ENCODE measurements at places on chromosomes 1 and 21.

- DNase-seq, result peak; percentile 16
These were observed 84.7 kb upstream of the LYPLAL1 start for GRCh38 chr1:219088778-219089557.

DNA sequence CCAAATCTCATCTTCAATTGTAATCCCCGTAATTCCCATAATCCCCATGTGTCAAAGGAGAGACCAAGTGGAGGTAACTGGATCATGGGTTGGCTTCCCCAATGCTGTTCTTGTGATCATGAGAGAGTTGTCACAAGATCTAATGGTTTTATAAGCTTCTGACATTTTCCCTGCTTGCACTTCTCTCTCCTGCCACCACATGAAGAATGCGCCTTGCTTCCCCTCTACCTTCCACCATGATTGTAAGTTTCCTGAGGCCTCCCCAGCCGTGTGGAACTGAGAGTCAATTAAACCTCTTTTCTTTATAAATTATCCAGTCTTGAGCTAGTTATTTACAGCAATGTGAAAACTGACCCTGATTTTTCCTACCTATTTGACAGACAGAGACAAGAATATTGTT, 162.5 kb upstream of the SYT6 start:
- DNase-seq, result no peak

DNA sequence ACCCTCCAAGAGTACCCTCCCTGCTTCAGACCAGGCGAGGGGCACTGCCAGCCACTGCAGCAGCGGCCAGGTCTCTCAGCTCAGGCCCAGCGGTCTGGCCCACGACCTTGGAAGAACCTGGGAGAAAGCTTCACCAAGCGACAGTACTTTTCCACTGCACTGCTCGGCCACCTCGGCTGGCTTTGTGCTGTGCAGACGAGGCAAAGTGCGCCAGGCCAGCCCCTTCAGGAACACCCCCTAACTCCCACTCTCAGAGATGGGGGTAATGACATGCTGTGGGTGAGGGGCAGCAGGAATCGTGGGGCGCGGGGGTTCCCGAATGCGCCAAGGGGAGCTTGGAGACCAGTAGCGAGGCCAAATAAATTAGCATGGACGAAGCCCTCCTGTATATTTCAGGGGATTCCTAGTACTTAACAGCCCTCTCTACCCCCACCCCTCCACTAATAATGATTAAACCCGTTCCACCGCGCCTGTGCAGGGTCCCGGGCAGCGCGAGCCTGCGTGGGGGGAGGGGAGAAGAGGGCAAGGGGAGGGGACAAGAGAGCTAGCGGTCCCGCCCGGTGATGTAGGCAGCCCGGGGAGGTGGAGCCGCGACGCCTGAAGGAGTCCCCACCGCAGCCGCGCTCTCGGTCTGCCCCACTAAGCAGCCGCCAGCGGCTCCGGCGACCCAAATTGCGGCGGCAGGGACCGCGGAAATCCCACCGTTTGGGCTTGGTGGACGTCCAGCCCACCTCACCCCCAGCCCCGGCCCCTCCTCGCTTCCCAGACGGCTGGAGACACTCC, at the start of gene FAM43B:
FAM43B (plus strand) TSS at position 629 of the 783 bp plus-strand sequence. CDS start 401 bp downstream, outside the sequence.
- DNase-seq, result peak; percentile 52

DNA sequence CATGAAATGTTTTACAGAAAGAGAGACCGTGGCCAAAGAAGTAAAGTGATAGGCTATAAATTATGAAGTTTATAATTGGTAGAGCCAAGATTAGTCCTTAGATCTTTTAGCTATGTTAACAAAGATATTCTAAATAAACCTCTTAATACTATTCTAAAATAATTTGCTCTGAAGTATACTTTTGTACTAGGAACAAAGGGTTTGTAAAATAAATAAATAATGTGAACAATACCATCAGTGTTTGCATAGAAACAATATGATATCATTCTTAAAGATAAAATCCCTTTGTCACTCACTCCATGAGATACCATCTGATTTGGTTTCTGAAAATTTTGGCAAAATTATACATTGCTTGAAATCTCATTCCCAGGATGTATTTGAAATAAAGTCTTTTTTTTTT, 107.6 kb upstream of the UBE2U start:
- DNase-seq, result no peak

GRCh38 chr21:28283641-28284490, 708.8 kb downstream of the LTN1 start:
- DNase-seq, result no peak

DNA sequence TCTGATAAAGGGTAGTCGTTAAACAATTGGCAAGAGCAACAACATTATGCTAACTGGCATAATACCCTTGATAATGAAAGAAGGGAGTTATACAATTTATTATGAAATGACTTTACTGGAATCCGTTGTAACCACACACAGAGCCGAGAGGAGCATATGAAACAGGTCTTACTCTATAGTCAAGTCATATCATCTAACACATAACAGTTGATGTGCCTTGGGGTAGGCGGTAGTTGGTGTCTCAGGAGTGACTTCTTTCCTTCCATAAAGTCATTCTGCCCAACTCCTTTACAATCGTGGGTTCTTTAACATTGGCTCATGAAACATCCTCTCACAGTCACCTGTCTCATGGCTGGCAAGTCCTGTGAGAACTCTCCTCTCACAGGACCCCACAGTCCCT, 225.2 kb downstream of the LTN1 start:
- DNase-seq, result no peak

- DNase-seq, result peak; percentile 27
These were observed at the start of gene MX2 for GRCh38 chr21:41361786-41362604. Gene MX2 (plus strand): TSS chr21:41362027. CDS start chr21:41376907, 14,880 bp downstream.

Data from globus pallidus (tissue), 1 donor.